Transverse colon (tissue), 4 donors: ENCODE measurements at places on chromosomes 13 and 19.

DNA sequence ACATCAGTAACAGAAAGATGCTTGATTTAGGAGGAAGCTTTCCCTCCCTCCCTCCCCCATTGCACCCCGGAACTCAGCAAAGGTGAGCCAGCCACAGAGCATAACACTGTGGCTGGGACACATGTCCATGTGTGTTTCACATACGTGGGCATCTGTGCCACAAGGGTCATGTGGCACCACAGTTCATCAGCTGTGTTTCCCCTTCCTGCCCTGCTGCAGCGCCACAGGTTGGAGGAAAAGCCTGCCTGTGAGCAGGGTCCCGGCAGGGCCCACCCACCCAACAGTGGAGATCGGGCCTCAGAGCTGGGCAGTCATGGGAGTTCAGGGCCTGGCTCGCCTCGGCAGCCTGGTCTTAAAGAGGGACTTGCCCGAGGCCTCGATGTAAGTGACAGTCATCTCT, 2.8 kb downstream of the ACP5 start:
- no peak for DNase-seq

- DNase-seq = no peak
Observed at GRCh38 chr13:34017231-34017630, 199.3 kb downstream of the RFC3 start.

GRCh38 chr13:100810481-100810880, 135.9 kb upstream of the TMTC4 start:
- no peak for DNase-seq

- DNase-seq = no peak
Observed at GRCh38 chr13:27440408-27440807, 10.0 kb downstream of the MTIF3 start.

GRCh38 chr19:1109032-1109551, 5.3 kb downstream of the GPX4 start:
- DNase-seq = no peak

DNA sequence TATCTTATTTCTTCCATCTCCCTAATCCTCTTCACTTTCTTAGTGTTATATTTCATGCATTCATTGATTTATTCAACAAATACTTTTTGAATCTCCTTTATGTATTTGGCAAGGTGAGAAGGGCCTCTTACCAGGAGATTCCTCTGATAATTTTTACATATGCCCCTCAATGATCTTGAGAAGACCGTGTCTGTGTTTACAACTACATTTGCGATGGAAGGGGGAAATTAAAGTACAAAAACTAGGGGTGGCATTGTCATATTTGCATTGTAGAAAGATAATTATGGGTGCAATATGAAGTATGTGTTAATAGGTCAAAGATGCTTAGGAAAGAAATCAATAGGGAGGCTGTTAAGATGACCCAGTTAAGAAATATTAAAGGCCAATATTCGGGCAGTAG, 1108.4 kb upstream of the MIR17HG start:
- no peak for DNase-seq

- DNase-seq = no peak
Observed at GRCh38 chr13:97411984-97412383, 22.0 kb upstream of the RAP2A start.

DNA sequence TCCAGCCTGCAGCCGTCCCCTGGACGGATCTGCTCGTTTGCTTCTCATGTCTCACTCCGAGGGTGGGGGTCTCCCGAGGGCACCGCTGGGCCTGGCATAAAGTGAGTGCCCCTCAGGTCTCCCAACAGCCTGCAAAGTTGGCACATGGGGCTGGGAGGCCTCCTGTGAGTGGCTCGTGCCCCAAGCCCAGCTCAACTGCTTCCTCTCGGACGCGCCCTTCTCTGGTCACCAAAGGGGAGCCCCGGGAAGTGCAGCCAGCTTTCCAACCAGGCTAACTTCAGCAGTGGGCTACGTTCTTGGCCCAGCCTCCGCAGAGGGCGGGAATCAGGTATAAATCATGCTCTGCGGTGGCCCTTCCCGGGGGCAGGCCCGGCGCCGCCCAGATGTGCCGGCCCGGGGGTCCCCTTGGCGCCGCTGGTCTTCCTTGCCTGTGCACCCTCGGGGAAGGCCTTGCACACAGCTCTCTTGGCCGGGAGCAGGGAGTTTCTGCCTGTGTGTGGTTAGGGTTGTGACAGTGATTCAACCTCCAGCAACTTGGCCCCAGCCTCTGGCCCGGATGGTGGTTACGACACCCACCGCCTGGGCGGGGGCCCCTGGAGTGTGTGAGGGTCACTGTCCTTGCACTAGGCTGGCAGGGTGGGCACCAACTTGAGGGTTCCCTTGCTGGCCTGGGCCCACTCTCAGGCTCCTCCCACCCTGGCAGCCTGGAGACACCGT, 20.7 kb downstream of the CEBPG start:
- no peak for DNase-seq

DNA sequence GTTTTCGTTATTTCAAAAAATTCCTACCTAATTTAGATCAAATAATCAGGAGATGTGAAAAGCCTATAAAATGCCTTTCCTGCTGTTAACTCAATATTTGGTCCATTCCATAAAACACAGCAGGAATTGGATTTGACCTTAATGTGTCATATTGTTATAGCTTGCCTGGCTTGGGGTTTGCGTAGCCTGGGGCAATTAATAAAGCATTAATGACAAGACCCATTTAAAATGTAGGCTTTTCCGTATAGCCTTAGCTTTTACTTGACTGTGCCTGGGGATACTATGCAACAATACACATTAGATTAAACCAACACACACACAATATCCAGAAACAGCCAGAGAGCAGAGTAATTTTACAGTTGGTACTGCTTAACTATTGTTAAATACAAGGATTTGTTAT, 117.2 kb upstream of the MAB21L1 start:
- DNase-seq = no peak

DNA sequence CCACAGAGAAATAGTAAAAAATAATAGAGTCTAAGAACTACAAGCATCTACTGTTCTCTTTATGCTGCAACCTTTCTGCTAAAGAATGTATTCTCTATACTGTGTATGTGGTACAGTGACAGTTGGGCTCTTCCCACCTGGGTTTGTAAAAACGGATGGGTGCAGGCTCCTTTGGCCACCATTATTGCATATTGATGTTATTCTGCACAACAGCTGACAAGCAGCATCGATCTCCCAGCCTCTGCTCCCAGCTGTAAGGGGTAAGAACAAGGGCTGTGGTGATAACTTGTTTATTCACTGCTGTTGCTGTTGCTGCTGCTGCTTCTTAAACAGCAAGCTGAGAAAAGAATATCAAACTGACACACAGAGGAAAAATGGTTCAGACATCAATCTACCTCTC, 56.1 kb downstream of the KCNRG start:
- no peak for DNase-seq

DNA sequence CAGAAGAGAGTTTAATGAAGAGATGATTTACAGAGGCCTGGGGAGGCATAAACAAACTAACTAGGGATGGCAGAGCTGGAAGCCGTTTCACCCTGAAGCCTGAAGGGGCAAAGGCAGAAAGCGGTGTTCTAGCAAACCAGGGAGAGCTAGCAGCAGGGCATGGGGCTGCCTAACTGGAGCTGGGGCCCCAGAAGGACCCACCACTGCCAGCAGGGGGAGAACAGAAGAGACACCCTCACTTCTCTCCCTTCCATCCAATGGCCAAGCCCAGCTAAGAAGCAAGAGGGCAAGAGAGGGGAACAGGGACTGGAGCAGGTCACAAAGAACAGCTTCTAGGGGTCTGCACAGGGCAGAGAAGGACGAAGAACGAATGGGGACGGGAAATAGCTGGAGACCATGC, 195.5 kb downstream of the KATNAL1 start:
- DNase-seq = no peak

- DNase-seq = no peak
Observed at GRCh38 chr13:92029641-92030040, 631.2 kb downstream of the GPC5 start.

DNA sequence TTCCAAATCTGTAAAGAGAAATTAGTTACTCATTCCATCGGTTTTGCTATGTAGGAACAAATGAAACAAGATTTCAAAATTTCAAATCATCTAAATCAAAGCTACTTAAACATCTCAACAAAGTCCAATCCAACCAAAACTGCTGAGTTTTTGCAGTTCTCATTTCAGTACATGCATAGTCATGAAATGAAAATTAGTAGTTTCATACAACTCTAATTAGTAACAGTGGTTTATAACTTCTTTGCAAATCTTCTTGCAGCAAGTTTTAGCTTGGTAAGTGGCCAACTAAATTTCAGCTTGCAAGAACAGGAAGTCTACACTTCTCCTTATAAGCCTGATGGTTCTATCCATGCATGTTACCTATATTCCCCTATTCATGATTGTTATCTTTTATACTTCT, 75.6 kb downstream of the SPRY2 start:
- DNase-seq = no peak

DNA sequence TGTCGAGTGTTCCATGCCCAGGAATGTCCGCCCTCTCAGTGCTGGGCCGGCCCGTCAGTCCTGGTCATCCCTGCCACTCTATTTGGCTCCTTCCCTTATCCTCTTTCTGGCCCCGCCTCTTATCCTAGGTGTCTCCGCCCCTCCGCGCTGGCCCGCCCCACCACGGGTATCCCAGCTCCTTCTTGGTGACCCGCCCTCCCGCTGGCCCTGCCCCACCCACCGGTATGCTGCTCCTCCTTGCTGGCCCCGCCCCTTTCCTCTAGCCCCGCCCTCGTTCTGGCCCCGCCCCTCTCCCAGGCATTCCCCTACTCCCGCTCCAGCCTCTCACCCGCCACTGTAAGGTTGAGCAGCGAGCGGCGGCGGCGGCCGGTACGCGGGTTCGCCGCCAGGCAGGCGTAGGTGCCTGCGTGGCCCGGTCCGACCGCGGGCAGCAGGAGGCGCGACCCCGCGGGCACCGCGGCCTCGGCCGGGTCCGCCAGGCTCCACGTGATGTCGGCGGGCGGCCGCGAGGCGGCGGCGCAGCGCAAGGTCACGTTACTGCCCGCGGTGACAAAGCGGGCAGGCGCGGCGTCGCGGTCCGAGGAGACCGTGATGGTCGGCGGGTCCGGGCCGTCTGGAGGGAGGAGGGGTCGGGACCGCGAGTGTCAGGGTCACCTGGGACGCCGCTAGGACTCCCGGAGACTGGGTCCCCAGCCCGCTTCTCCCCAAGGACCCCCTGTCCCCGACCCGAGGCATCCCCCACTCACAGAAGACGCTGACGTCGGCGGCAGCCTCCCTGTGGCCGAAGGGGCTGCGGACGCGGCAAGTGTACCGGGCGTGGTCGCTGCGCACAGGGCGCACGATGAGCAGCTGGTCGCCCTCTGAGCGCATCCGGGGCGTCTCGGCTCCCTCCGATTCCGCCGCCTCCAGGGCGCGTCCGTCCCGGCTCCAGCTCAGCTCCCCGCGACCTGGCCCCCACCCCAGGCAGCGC, 2.0 kb downstream of the VSIG10L start:
- peak; percentile 99 for DNase-seq

DNA sequence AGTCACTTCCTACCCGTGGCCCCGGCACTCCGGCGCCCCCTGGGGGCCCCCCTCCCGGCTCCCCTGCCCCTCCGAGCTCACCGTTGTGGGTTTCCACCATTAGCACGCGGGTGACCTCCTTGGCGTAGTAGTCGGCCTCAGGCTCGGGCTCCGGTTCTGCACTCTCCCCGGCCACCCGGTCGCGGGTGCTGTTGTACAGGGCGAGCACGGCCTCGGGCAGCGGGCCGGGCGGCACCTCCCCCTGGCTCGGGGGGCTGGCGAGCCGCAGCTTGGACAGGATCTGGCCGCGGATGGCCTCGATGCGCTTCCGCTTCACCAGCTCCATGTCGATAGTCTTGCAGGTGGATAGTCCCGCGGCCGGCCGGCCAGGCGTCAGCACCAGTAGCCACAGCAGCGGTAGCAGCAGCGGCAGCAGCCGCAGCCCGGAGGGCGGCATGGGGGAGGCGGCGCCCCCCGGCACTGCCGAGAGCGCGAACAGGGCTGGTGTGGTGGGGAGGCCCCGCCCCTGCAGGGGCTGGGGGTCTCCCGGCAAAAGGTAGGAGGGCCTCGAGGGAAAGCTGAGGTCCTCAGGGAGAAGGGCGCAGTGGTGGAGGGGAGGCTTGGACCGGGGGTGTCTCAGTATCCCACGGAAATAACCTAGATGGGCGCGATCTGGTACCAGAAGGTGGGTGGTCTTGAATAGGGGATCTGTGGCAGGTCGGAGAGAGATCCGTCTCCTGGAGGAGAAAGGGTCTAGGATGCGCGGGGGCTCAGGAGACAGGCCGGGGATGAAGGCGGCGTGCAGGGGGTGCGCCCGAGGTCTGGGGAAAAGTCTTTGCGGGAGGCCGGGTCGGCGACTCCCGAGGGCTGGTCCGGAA, 885 bp downstream of the TGFB1 start:
- peak; percentile 78 for DNase-seq

DNA sequence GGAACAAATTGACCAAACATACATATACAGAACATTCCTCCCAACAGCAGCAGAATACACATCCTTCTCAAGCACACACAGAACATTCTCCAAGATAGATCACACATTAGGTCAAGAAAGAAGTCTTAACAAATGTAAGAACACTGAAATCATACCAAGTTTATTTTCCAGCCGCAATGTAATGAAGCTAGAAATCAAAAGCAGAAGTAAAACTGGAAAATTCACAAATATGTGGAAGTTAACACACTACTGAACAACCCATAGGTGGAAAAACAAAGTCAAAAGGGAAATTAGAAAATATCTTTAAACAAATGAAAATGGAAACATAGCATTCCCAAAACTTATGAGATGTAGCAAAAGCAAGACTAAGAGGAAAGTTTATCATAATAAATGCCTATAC, 692.6 kb downstream of the DIAPH3 start:
- no peak for DNase-seq
